ENCODE measurements at places on chromosomes 7 and 10. TPM values are rescaled to one million over a fixed set of nuclear protein-coding genes. Genes with fewer than 3 reads are reported as not detected.

The HOXA9 gene
- total RNA-seq, result 7.4 TPM

The LGI1 gene
- 2.6 TPM for total RNA-seq

The TRAPPC14 gene
- 13.3 TPM for total RNA-seq

- no peak for DNase-seq
These were observed 23.1 kb upstream of the MACC1 start for GRCh38 chr7:20240080-20240926.

GRCh38 chr7:79064187-79064823, 389.2 kb downstream of the MAGI2 start:
- no peak for DNase-seq

Measured in posterior vena cava (tissue), 2 donors.